ENCODE measurements at places on chromosomes 4 and X.
A peak's percentile ranks its signal among the peaks of the same experiment; 100 is the strongest.

GRCh38 chrX:17814557-17814956 is 46.5 kb downstream of the RAI2 start:
- DNase-seq, result peak; percentile 22

DNA sequence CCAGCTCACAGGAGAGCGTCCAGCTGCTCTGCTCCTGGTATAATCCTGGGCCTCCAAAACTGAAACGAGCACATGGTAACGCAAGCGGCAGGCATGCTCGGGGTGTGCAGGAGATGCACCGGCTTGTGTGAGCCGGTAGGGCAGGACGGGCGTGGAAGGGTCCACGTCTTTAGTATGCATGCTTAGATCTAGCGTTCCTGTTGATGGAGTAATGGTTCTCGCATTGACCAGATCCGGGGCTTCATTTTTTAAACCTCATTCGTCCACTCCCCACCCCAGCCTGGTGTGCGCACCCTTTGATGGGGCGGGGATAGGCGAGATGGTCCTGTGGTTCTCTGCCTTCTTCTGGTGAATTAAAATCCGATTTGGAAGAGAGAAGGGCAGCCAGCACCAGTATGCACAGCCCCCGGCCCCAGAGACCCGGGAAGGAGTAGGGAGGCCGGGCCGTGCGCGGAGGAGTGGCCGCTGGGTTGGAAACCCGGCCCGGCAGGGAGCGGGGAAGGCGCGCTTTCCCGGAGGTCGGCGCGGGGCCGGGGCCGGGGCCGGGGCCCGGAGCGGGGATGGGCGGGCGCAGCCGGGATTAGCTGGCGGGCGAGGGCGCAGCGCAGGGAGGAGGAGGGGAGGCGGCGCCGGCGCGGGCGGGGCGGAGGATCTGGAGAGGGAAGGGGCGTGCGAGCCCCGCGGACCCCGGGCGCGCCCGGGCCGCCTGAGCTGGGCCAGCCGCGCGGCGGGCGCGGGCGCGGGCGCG is 39.9 kb downstream of the FAM149A start:
- DNase-seq, result peak; percentile 59

DNA sequence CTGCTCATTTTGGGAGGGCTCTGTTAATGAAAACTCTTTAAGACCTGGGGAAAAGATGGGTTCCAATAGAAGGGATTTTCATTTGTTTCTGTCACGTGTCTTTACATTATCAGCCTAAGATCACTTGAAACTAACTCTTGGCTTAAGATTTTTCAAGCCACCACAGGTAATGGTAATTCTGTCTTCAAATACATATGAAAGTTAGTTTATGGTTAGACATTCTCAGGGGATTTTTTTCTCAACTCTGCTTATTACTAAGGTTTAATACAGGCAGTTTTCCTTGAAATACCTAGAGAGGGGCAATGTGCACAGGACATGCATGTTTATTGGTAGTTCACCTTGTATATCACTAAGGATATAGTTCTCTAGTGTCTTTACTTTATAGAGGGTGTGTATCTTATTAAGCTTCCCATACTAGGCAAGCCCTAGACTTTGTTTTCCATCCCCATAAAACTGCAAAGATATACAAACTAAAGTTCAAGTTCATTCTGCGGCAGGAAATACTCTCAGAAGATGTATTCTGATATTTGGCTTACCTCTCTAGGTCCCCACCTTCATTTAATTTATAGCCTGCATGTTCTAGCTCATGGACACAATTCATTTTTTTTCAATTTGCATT is 38.2 kb upstream of the MYOZ2 start:
- no peak for DNase-seq

DNA sequence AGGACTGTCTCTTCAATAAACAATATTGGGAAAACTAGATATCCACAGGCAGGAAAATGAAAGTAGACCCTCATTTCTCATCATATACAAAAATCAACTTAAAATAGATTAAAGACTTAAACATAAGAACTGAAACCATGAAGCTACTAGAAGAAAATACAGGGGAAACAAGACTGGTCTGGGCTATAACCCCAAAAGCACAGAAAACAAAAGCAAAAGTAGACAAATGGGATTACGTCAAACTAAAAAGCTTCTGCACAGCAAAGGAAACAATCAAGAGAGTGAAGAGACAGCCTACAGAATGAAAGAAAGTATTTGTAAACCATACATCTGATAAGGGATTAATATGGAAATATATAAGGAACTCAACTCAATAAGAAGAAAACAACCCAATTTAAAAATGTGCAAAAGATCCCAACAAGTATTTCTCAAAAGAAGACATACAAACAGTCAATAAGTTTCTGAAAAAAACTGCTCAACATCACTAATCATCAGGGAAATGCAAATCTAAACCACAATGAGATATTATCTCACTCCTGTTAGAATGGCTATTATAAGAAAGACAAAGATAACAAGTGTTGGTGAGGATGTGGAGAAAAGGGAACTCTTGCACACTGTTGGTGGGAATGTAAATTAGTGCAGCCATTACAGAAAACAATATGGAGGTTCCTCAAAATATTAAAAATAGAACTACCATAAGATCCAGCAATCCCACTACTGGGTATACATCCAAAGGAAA is 325.3 kb upstream of the RASGEF1B start:
- no peak for DNase-seq

DNA sequence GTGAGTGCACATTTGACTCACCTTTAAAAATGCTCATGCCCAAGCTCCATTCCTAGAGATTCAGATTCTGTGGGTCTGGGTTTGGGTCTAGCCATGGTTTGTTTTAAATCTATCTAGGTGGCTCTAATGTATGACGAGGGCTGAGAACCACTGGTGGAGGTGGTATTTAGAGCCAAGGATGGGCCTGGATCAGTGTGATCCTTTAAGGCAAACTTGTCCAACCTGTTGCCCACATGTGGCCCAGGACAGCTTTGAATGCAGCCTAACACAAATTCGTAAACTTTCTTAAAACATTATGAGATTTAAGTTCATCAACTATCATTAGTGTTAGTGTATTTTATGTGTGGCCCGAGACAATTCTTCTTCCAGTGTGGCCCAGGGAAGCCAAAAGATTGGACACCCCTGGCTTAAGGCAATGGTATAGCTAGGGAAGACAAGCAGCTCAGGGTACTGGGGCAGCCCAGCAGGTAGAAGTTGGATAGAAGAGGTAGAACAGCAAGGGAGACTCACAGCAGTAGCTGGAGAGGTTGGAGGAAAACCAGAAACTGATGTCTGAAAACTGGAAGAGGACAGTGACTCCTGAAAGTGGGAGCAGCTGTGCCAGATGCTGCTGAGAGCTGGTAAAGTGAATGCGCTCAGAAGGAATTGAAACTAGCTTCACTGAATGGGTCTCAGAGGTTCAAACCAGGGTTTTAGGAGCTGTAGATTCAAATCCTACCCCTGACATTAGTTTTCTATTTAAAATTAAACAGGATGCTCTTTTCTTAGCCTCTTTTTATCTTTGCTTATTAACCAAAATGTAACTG is 18.2 kb downstream of the ADD1 start:
- no peak for DNase-seq

- DNase-seq, result peak; percentile 23
Observed at GRCh38 chrX:68354879-68355628, 78.2 kb downstream of the OPHN1 start.

- DNase-seq, result no peak
Observed at GRCh38 chrX:49247916-49248811, 12.9 kb downstream of the CCDC22 start.

GRCh38 chrX:17033225-17033624 is 86.8 kb downstream of the REPS2 start:
- DNase-seq, result no peak

- no peak for DNase-seq
Observed at GRCh38 chrX:134743091-134743490, 84.8 kb upstream of the PLAC1 start.

DNA sequence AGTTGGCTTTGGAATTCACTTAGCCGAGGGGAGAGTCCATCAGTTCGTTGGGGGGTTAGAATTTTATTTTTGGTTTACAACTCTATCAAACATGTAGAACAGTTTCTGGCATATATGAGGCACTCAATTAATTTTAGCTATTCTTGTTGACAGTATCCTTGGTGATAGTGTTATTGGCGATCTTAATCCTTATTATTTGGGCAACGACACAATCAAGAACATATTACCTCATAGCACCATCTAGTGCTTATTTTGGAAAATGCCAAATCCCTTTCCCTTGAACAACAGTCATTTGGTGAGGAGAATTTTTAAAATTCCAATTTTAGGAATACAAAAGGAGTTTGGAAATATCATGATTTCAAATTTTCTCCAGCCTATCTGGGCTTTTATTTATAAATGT is 17.9 kb upstream of the PGRMC1 start:
- no peak for DNase-seq

DNA sequence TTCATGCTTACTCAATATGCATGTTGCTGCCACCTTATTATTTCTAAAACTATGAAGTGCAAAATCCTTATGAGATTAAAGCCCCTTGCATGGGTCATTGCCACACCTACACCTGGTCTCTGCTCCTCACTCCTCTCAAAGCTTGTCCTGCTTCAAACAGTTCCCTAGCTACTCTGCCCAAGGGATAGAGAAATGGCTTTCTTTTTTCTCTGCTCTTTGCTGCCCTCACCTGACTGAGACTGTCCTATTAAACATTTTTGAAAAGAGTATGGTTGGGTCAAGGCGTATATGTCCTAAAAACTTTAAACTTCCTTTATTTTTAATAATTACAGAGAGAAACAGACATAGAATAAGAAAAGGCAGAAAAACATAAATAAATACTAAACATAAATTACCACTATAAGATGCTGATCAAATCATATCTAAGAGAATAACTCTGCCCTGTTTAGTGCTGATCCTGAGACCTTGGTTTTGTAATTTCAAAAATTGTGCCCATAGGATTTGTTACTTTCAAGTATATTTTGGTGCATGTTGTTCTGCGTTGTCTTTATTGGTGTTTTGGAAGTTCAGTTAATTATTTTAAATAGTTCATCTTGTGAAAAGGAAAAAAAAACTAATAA is 704.9 kb upstream of the PABPC4L start:
- peak; percentile 3 for DNase-seq

- no peak for DNase-seq
Observed at GRCh38 chrX:42090395-42090794, 167.0 kb upstream of the CASK start.

- no peak for DNase-seq
Observed at GRCh38 chr4:141814499-141814898, 178.1 kb downstream of the IL15 start.

- DNase-seq, result peak; percentile 0
Observed at GRCh38 chrX:151505796-151506195, 57.7 kb upstream of the PASD1 start.

DNA sequence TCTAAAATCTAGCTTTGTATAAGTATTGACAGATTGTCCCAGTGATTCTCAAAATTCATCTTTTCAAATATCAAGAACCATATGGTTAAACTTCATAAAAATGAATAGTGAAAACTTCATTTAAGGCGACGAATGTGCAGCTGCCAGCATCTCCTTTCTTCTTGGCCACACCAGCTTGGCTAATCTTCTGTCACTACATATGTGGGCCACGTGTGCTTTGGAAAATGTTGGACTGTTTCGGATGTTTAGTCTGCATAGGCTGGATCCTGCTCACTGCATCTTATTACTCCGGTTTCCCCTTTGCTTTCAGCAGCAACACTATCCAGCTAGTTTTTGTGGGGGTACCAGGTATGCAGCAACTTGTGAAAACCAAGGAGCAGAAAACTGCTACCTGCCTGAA is 221.9 kb downstream of the BMPR1B start:
- DNase-seq, result no peak

GRCh38 chrX:78314561-78314960 is 12.8 kb downstream of the CYSLTR1 start:
- DNase-seq, result no peak

DNA sequence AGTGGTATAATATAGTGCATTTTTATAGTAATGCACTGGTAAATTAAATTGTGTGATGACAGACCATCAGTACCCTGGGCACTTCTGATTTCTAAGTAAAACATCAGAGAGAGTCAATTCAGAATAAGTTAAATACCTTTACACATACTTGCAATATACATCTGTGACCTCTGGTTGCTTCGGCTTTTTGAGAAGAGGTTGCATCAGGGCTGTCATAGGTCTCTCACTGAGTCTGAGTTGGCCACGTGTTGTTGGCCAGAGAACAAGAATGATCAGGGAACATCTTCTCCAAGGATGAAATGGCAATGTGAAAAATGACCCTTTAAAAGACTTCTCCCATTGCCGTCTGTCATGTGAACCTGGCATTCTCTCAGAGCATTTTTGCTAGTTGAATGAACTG is 36.9 kb upstream of the PUDP start:
- DNase-seq, result no peak

DNA sequence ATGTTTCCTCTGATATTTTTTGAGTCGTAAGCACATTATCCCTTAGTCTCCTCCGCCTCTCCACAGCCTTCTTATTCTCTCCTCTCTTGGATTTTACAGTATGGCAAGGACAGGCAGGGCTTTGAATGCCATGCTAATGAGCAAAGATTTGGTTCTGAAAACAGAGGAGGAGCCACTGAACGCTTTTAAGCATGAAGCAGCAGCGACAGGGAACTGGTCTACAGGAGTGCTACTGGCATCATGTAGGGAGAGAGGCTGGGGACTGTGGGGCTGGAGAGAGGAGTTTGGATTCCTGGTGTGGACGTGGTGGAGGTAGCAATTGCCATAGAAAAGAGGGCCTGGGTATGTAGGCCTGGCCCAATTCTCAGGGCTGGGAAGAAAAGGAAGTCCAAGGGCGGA is 4.6 kb upstream of the CD99L2 start:
- DNase-seq, result no peak

DNA sequence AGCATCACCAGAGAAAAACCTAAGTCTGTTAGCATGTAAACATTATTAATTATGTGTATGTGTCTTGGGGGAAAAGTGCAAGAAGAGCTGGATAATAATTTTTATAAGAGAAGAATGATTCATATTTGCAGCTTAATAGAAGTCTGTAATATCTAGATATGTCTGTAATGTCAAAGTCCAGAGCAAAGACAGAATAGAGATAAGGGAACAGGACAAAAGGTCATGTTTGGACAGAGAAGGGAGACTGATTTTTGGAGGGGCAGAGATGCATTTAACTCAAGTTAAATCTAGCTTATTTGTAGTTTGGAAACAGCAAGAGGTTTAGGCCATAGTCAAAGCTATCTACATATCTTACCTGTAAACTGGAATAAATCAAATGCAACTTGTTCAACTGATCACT is 61.2 kb downstream of the MAGED1 start:
- DNase-seq, result no peak

DNA sequence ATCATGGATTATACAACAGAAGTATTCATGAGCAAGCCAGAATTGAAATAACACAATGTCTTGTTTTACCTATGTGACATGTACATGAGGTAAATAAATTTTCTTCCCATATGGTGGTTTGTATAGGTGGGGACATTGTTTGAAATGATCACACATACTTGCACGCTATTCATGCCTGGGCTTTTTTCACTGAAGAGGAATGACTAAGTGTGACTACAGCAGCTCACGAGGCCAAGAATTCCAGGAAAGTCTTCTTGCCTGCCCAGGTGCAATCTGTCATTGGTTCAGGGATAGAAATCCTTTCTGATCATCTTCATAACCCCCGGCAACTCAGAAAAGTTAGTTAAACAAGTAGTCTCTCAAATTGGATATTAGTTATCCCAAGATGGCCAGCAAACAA is 36.3 kb upstream of the AREG start:
- DNase-seq, result peak; percentile 26

Measured in iris pigment epithelial cell (primary cell).